Cardiac fibroblast (primary cell): ENCODE measurements at places on chromosomes 16 and 17.
A peak's percentile ranks its signal among the peaks of the same experiment; 100 is the strongest.

- DNase-seq: no peak
Measured at GRCh38 chr17:81187120-81187519, 21.1 kb upstream of the AATK start.

- no peak for DNase-seq
Measured at GRCh38 chr16:80299416-80299815, 241.4 kb upstream of the DYNLRB2 start.

DNA sequence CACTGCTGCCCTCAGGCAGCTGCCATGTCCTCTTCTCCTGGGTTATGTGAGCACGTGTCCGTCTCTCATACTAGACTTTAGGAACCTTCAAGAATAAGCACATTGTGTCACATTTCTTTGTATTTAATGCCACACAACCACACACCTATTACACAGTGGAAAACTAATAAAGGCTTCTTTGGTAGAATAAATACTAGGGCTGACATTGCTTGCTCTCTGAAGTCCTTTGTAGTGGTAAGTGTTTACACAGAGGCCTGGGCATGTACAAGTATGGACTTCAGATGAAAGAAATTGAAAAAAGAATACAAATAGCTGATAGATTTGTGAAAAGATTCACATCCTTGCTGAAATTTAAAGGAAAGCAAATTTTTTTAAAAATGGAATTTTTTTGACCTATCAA is 188.1 kb upstream of the CCL2 start:
- DNase-seq: no peak

GRCh38 chr16:19923396-19923795 is 38.7 kb upstream of the GPRC5B start:
- no peak for DNase-seq

DNA sequence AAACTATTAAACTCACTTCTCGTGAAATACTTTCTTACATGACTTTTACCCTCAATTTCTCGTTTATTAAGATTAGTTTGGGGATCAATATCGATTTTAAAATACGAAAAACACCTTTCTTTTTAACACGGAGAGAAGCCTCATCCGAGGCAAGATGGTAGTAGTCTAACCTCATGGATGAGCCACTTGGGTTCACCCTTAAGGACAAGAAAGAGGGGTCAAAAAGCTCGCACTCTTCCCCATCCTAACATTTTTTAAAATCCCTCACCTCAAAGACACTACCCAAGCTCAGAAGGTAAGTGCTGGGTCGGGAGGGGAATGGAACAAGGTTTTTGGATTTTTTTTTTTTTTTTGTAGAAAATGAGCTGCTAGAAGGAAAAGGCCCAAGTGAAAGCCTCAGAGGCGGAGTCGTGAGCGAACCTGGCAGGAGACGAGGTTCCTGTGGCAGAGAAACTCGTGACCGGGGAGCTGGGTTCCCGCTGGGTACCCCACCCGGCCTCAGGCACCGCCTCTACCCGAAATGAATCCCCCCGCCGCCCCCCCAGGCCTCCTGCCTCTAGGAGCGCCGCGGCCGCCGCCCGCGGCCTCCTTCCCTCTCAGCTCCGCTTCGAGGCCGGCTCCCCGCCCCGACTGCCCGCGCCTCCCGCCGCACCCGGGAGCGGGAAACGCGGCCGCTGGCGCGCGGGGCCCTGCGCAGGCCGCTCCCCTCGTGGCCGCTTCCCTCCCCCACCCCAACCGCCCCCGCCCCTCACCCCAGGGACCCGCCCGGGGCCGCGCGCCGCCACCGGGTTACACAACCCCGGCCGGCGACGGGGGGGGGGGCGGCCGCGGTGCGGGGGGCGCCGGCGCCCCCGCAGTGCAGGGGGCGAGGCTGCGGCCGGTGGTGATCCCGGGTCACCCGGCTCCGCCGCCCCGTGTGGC is 1.6 kb downstream of the NUFIP2 start:
- DNase-seq: peak; percentile 50

DNA sequence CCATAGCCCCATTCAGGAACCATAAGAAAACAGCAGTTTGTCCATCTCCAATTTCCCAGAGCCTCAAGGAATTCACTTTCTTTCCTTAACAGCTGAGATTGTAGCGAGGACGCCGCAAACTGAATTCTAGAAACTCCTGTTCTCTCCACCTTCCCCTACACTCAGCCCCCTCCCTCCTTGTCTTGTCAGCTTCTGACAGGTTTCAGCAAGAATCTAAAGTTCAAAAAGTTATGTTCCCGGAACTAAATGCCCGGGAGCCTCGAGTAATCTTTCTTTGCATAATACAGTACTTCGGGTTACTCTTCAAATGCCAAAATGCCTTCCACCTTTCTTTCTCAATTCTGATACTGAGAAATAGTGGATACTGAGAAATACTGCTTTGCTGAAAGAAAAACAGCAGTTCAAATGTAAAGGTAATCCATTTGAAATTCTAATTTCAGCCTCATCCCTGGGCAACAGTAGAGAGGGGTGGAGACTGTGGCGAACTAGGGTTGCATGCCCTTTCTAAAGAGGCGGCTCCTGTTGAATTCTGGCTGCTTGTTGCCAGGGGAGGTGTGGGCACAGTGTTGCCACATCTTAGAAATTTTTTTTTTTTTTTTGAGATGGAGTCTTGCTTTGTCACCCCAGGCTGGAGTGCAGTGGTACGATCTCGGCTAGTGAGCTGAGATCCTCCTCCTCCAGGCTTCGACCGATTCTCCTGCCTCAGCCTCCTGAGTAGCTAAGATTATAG is 63.5 kb upstream of the USP7 start:
- DNase-seq: no peak

DNA sequence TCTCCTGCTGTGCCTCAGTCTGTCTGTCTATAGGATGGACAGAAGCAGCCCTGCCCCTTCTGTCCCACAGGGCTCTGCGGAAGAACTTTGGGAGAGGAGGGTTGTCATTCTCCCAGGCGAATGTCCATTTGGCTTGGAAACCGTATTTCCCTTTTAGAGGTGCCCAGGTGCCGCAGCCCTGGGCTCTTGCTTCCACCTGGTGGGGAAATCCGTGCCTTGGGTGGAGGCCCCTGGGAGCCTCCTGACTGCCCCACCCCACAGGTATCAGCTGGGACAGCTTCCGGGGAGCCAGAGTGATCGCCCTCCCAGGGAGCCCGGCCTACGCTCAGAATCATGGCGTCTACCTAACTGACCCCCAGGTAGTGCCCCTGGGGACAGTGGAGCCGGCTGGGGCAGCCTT is 12.7 kb downstream of the FCSK start:
- DNase-seq: no peak

DNA sequence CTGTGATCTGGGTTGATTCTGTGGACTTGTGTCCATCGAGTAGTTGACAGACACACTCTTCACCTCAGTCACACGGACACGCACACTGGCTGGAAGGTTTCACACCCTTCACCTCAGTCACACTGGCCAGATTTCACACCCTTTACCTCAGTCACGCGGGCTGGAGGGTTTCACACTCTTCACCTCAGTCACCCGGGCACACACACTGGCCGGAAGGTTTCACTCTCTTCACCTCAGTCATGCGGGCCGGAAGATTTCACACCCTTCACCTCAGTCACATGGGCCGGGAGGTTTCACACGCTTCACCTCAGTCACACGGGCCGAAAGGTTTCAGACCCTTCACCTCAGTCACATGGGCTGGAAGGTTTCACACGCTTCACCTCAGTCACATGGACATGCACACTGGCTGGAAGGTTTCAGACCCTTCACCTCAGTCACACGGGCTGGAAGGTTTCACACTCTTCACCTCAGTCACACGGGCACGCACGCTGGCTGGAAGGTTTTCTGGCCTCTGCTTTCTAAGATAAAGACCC is 96.2 kb downstream of the PGS1 start:
- no peak for DNase-seq

- peak; percentile 37 for DNase-seq
Measured at GRCh38 chr17:54948380-54948779, 20.1 kb downstream of the COX11 start.

- no peak for DNase-seq
Measured at GRCh38 chr16:16887193-16887592, 508.3 kb downstream of the NPIPA7 start.

GRCh38 chr17:17514993-17515933 is 19.1 kb upstream of the RASD1 start:
- DNase-seq: peak; percentile 44

DNA sequence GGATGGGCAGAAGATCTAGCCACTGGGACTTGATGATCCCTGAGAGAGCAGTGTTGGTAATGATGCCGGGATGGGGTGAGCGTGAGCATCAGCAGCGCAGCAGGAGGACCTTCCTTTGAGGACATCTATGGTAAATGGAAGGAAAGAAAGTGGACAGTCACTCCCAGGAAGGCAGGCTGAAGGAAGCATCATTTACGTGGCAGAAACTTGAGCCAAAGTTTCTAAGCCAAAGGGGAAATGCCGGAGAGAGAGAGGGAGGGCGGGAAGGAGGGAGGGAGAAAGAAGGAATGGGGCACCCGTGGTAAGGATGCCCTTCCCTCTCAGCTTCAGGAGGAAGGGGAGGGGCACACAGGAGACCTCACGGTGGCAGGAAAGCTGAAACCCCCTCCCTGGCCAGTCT is 86.3 kb upstream of the CACNG5 start:
- DNase-seq: no peak

DNA sequence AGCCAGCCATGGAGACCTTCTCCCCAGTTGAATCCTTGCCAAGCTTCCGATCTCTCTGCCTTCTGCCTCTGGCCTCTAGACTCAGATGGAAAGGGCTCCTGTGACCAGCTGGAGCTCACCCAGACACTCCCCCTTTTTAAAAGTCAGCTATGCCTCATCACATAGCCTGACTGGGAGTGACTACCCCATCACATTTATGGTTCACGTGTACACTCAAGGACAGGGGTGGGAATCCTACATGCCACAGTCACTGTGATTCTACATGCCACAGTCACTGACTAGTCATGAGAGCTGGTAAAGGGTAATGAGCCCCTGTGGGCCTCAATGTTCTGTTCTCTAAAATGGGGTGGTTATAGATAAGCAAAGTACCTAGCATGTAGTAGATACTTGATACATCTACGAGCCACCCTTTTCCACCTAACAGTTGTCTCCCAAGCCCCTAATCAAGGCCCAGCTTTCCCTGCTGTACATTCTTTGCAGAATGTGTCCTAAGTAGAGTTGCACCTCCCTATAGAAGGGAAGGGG is 85.1 kb downstream of the RGS9 start:
- no peak for DNase-seq

- no peak for DNase-seq
Measured at GRCh38 chr17:57465610-57466009, 209.3 kb downstream of the MSI2 start.

DNA sequence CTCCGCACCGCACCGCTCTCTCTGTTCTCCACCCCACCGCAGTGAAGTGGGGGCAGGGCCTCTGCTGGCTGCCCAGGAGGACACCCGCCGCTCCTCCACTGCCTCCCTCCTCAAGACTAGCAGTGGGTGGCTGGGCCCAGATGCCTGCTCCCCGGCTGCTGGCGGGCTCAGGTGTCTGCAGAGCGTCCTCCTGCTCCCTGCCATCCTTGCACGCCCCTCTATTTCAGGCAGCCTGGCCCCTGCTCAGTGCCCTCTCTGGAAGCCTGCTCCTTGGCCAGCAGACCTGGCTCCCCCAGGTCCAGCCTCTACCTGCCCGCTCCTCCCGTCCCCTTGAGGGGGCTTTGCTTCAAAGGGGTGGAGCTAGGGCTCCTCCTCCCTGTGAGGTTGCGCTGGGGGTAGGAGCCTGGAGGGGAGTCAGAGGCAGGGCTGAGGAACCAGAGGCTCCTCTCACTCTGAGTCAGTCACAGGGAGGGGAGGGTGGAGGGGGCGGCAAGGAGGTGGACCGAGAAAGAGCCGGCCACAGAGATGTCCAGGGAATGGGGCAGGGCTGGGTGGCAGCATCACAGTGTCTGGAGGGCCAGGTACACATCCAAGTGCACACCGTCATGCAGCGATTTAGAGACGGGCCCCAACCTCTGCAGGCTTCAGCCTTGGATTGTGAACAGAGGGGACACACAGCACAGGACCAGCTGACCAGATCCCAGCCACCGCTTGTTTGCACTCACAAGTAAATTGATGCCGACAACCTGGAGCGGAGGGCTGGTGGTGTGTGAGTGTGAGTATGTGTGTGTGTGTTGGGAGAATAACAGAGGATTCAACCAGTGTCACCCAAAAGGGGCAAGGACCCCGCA is 9.8 kb upstream of the TMEM92 start:
- DNase-seq: peak; percentile 47

DNA sequence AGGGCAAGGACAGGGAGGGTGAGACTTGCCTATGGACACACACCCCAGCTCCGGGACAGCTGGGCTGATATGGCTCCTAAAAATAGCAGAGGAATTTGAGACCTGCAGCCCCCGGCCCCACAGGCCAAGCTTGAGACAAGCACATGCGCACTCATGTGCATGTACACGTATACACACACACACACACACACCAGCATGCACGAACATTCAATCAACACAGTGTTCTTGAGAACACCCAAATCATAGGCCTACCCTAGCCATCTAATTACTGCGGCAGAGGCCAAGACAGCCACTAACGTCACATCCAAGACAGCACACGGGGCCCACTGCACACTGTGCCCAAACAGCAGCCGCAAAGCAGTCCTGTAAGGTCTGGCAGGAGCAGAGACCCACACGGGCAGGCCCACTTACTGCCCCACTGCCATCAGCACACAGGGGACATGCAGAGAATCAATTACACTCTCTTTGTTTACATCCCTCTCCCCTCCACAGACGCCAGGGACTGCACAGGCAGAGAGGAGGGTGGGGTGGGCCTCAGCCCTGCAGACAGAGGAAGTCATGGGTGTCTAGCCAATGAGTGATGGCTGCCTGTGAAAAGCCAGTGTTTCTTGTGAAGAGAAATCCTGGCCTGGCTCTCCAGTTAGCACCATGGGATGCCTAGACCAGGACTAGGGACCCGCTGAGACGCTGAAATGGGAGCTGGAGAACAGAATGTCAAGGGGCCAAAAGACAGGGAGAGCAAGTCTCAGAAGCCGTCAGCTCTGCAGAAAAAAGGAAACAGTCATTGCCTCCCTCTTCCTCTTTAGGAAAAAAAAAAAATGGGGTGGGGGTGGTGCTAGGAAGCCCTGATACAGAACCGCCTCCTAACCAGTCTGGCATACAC is 39.3 kb downstream of the MYO18A start:
- no peak for DNase-seq

GRCh38 chr16:2675714-2676113 is 6.6 kb upstream of the KCTD5 start:
- DNase-seq: peak; percentile 39

DNA sequence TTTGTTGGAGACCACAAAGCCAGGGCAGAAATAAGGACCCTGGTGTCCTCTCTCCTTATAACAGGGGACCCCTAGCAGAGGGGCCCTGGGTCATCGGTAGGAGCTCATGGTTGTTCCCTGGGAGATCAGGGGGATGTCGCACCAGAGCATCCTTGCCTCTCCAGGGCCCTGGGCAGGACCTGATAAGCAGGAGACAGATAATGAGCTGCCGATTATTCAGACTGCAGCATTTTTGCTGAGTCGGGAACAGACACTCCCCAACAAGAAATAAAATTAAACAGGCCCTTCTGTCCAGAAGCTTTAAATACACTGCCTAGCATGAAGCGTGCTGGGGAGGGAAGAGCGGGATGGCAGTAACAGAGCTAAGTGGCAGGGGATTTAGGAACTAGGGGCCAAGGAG is 15.4 kb upstream of the GFAP start:
- DNase-seq: no peak

- no peak for DNase-seq
Measured at GRCh38 chr17:81043725-81044427, 8.9 kb downstream of the BAIAP2 start.

- DNase-seq: no peak
Measured at GRCh38 chr17:73506470-73507435, 137.5 kb downstream of the SDK2 start.

GRCh38 chr16:55526441-55526840 is 17.6 kb downstream of the LPCAT2 start:
- DNase-seq: peak; percentile 67
